ENCODE measurements at places on chromosomes 1 and 21.

DNA sequence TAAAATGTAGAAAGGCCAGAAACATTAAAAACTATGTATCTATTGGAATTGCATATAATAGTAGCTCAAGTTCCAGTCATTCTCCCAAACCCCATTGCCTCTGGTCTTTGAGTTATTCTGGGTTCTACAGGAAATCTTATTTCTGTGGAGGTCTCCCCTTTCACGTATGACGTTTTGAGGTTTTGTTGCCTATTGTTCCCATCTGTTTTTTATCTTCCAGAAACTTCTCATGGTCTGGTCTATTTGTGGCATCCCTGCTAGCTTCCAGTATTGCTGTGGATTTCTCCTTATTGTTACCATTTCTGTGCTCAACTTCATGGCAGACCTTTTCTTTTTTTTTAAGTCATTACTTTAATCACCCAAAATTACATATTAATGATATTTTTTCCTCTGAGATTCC, 43.3 kb downstream of the DTL start:
- DNase-seq: no peak

DNA sequence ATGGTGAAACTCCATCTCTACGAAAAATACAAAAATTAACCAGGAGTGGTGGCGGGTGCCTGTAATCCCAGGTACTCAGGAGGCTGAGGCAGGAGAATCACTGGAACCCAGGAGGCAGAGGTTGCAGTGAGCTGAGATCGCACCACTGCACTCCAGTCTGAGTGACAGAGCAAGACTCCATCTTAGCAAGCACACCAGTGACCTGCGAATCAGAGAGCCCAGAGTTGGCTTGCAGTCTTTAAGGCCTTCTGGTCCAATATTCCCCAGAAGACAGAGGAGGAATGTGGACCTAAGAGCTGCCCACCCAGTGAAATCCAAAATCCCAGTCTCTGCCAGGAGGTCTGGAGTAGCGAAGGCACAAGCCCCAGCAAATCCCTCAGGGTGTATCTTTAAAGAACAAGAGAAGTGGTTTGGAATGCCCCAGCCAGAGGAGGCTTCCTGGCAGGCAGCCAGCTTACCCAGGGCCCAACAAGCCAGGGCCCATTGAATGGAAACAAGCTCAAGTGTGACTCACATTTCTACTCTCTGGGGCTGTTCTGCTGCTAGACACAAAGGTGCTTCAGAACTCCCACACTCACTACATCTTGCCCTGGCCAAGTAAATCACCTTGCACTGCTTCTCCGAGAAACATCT, 23.9 kb downstream of the GPR161 start:
- DNase-seq: peak; percentile 3

GRCh38 chr1:206866062-206866461, 639 bp downstream of the IL20 start:
- no peak for DNase-seq

DNA sequence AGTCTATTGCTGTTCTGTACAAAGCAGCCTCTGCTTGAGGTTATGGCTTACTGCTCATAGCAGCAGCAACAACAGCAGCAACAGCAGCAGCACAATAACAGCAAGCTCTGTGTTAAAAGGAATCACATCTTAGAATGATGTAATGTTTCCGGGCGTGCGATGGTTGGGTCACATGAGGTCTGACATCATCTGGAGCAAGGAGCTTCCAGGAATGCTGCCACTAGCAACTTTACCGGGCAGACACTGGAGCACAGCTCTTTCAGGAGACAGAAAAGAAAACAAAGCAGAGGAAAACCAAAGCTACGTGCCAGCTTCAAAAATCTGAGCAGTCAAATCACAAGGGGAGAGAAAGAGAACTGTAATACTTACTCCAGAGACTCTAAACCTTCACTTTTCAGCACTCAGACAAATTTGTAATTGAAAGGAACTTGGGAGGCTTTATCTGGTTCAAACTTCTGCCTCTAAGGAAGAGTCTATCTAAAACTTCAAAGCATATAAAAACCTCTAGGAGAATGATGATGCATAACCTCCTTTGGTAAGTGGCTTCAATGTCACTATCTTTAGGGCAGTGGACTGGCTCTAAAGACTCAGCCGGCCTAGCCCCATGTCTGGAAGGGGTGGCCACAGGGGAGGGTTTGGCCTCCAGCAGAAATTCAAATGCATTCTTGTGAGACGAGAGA, 28.3 kb upstream of the RAB3GAP2 start:
- DNase-seq: peak; percentile 90

DNA sequence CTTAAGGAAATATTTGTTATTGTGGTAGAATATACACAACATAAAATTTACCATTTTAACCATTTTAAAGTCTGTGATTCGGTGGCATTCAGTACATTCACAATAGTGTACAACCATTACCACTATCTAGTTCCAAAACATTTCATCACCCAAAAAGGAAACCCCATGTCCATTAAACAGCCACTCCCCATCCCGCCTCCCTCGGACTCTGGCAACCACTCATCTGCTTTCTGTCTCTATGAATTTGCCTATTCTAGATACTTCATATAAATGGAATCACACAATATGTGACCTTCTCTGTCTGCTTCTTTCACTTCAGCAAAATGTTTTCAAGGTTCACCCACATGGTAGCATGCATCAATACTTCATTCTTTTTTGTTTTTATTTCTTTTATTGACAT, 51.3 kb downstream of the PTP4A2 start:
- DNase-seq: no peak

GRCh38 chr1:95393434-95393833, 159.4 kb downstream of the RWDD3 start:
- DNase-seq: no peak

DNA sequence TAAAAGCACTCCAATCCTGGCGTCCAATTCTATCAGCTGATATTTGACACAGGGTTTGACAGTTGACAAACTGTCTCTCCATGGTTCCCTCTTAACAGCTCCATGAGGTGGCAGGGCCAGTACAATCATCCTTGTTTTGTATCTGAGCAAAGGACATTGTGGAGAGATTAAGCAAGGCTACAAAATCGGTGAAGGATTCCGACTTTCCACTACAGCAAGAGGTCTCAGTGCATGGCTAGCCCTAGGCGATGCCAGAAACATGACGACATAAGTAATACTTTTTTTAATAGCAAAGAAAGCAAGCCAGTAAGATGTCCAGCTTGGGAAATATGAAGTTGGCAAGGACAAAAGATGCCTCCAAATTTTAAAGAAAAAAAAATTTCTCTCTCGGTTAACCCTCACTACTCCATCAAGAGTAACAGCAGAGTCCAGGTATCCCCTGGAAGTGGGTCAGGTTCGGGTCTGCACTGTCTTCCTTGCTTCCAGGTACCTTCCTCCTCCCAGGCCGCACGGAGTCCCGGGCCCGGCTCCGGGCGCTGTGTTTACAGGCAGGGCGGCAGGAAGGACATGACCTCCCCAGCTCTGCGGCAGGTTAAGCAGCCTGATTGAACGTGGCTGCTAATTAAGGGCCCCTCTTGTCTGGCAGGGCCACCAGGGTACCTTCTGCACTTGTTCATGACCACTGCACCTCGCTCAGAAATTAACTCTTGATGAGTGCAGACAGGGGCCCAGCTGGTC, 106.1 kb downstream of the SIM2 start:
- DNase-seq: no peak

- DNase-seq: no peak
Measured at GRCh38 chr21:44793592-44794374, 7.8 kb downstream of the UBE2G2 start.

DNA sequence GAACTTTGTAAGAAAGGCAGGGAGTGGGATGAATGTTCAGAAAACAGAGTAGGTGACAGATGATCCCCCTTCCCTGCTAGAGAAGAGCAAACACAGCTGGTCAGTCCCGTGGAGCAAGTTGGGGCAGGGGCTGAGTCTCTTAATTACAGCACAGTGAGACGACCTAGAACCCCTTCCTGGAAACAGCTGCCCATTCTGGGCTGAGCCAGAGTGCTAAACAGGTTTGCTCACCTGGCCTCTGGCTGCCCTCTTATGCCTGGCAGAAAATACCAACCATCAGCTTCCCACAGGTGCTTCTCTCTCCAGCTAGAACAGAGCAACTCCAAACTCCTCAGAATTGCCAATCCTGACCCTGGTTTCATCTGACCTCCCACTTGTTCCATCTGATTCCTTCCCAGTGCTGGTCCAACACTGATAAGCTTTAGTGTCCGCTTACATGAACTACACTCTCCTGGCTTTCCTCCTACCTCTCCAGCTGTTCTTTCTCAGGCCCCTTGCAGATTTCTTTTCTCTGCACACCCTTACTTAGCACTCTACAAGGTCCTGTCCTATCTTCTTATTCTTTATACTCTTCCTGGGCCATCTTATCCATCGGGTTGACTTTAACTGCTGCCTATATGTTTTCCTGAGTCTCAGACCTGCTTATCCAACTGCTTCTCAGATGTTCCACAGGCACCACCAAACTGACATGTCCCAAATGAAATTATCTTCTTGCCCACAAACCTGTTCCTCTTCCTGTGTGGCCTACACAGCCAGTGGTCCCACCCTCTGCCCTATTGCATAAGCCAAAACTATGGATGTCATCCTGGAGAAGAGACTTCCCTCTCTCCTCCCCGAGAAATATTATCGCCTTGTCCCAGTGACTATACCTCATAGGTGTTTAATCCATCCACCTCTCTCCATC, 22.6 kb upstream of the COL9A2 start:
- DNase-seq: no peak

DNA sequence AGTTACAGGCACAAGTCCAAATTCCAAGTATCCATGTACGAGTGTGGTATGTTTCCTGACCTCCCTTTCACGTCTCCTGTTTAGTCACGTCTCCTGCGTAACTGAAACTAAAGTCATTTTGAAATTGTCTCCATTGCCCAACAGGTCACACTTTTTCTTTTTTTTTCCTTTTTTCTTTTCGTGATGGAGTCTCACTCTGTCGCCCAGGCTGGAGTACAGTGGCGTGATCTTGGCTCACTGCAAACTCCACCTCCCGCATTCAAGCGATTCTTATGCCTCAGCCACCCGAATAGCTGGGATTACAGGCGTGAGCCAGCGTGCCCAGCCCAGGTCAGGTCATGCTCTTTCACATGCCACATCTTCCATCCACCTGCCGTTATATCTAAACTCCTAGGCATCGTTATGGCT, 38.2 kb downstream of the L1TD1 start:
- peak; percentile 96 for DNase-seq

DNA sequence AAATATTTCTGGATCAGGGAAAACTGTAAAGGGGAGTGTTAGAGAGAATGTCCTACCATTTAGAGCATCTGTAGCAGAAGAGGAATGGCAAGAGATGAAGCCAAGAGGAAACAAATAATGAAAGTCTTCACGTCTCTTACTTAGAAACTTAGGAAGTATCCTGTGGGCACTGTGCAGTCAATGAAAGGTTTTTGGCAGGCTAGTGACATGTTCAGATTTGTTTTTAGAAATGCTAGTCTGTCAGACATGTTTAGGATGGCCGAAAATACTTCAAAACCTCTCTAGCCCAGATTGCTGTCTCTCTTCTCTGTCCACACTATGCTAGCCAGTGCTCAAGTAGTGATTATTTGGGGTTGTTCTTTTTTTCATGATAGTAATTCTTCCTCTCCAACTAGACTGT, 48.6 kb upstream of the RGL1 start:
- no peak for DNase-seq

DNA sequence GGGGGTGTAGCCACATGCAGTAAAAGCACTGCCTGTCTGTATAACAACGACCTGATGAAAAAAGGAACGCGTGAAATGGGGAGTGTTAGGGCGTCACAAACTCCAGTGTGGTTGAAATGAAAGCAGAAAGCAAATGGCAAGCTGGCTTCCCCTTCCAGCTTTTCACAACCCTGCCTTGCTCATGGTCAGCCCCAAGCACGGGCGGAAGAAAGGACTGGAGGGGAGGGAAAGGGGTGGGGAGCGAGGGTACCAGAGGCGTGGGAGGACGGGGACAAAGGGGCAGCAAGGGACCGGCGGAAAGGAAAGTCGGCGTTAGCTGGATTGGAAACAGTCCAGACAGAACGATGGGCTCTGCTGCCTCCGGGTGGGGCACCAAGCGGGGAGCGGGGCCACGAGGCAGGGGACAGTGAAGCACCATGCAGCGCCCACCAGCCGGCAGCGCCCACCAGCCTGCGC, 9.6 kb downstream of the VPS26C start:
- peak; percentile 8 for DNase-seq

DNA sequence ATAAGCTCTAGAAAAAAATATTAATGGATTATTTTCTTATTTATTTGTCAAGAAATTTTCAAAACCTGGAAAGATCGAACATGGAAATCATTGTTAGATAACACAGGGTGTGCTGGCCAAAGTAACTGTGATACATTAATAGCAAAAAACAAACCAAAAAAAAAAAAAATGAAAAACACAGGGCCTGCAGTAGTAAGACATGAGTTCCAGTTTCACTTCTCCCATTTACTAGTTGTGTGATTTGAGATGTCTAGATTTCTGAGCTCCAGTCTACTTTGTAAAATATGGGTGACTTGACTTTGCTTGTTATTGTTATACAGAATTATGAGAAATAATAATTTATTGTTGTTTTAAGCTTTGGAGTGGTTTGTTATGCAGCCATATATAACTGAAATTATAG, 13.6 kb downstream of the FAM177B start:
- no peak for DNase-seq

DNA sequence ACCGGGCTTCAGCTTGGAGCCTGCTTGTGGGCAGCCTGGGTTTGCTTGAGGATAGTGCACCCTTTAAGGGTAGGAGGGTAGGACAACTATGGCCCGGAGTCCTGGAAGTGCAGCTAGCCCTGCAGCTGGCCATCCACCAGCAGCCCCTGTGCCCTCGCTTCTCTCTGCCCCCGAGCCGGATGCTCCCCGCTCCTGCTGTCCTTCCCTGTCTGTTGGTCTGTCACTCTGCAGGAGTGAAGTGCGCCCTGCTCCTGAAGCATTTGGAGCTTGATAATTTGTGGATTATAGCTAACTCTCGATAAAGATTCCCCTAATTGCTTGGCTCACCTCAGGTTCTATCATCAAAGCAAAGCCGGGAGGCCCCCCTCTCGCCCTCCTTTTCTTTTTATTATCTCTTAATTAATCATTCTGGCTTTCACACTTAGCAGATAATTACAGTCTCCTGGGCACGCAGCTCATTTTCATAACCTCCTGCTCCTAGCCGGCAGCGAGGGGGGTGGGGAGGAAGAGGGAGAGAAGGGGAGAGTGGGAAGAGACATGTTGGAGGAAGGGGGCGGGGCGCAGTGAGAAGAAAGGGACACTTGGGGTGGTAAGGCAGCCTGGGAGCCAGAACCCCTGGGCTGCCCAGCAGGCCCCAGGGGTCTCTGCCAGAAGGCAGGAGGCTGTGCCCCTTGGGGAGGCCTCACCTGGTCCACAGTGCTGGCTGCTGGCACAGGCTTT, 14.4 kb downstream of the KIRREL1 start:
- DNase-seq: no peak

- DNase-seq: no peak
Measured at GRCh38 chr1:61887076-61887867, 145.0 kb downstream of the PATJ start.

DNA sequence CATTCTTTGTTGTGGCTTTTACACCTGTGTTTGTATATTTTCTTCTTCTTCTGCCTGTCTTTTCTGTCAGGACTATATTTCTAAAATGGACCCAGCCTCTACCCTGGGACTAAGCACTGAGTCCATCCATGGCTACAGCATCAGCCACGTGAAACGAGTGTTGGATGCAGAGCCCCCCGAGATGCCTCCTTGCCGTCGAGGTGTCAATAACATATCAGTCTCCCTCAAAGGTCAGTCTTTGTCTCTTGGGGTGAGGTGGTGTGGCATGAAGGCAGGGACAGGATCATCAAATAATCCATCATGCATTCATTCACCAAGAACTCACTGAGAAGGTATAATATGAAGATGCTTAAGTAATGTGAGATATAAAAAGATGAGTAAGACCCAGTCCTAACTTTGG, 19.1 kb upstream of the IPO9 start:
- DNase-seq: no peak

All from trophoblast cell (in vitro differentiated cells and primary cell).